GM20000 (cell line): ENCODE measurements at places on chromosomes 2 and 18.

- no peak for DNase-seq
Observed at GRCh38 chr2:241686324-241686649, 328 bp downstream of the DTYMK start.

- DNase-seq, result no peak
Observed at GRCh38 chr2:24580561-24580960, 89.5 kb downstream of the NCOA1 start.

GRCh38 chr2:9690716-9691498 lies 60.1 kb upstream of the YWHAQ start:
- DNase-seq, result no peak

DNA sequence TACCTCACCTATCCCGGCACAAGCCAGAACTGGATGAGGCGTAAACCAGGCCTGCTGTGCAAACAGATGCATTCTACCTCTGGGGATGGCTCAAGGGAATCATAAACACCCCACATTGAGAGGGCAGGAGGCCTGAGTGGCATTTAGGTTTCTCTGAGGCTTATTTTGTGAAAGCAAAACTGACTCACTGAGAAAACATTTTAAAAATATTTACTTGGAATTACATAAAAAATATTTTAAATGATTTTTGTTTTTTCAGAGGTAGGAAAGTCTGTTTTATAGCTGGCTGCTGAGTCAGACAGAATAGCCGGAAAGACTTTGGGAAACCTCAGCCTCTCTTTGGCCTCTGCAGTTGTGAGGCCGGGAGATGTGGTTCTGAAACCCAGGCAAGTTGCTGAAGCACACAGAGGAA lies 244.1 kb downstream of the NCKAP5 start:
- DNase-seq, result no peak

DNA sequence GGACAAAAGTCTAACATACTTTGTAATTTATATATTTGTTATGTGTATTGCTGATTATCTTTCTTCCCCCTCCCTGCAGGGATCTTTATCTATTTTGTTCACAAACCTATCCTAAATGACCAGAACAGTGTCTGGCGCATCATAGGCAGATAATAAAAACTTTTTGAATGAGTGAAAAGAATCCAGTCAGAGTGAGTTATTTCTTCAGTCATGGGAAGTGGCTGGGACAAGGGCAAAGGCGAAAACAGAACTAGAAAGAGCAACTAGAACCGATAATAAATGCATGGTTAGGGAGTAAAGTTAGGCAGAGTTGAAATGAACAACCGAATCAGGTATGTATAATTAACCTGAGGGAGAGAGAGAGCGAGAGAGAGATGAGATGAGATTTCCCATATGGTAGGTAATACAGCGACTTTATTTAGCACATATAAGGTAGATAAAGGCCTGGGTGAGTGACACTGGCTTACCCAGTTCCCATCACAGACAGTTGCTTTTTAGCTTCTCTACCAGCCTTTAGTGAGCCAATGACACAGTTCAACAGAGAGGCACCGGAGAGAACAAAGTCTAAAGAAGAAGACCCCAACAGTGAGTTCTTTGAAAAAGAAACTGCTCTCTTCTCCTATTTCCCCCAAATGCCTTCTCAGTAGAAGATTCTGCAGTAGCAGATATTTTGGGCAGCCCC lies 59.1 kb upstream of the EML4 start:
- DNase-seq, result no peak

DNA sequence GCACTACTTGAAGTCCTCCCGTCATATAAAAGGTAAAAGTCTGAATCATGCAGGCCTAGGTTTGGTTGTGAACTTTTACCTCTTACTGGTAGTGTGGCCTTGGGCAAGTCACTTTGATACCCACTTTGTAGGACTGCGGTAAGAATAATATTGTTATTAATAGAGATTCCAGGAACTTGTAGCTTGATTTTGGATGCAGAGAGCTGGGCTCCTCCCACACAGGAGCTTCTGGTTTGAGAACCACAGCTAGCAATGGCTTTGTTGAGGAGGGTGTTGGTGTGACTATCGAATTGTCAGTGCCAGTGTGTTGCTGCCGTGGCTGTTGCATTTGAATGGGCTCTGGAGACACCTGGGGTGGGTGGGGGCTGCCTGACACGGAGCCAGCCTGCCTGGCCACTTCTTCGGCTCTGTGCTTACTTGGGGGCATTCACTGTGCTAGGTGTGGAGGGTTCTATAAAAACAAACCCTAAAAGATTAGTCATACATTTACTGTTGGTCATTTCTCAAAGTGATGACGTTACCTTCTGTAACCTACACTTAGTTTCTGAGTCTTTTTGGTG lies 38.5 kb downstream of the ASAP2 start:
- no peak for DNase-seq

- no peak for DNase-seq
Observed at GRCh38 chr2:215847056-215847455, 166.3 kb downstream of the MREG start.

- DNase-seq, result peak; percentile 42
Observed at GRCh38 chr18:11981543-11982366, 448 bp downstream of the IMPA2 start.

- no peak for DNase-seq
Observed at GRCh38 chr2:73111073-73112025, 1.4 kb downstream of the RAB11FIP5 start.

GRCh38 chr18:34590503-34590902 lies 119.6 kb upstream of the DTNA start:
- DNase-seq, result no peak

DNA sequence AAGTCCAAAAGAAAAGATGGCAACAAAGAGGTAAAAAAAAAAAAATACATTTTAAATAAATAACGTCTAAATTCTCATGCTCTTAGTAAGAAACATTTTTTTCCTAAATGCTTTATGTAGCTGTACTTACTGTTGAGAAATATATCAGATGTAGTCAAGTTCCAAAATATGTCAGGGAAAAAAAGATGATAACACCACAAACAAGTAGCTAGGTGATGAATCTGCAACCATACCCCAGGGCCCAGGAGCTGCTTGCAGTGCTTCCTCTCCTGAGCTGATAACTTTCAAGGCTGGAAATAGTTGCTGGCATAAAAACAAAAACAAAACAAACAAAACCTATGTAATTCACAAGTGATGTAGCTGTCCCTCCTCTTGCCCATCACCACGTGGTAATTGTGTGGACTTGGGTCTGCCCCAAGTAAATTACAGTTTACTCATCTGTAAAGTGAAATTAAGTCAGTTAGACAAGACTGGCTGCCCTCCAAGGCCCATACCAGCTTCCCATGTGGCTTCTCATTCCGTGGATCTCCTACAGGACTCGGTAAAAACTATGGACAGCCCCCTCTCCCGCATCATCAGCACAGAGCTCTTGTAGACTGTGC lies 82.6 kb downstream of the SP100 start:
- DNase-seq, result no peak

GRCh38 chr2:20428717-20429490 lies 18.0 kb upstream of the RHOB start:
- DNase-seq, result no peak

DNA sequence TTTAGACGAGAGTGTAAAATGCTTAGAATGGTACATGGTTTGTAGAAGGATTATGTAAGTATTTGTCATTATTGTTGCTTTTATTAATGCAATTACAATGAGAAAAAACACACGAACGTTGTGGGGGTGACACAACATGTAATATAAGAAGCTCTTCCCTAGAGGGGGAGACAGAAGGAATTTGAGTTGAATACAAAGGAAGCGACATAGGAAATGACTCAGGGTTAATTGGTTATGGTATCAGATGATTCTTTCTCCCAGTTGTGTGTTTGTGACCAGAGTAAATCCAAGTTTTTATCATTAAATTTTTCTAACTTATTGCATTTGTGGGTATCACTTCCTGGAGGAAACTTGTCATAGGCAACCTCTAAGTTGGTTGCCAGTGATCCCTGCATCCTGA lies 625.6 kb upstream of the CDH2 start:
- no peak for DNase-seq

- DNase-seq, result no peak
Observed at GRCh38 chr2:100753444-100753843, 66.5 kb upstream of the NPAS2 start.

DNA sequence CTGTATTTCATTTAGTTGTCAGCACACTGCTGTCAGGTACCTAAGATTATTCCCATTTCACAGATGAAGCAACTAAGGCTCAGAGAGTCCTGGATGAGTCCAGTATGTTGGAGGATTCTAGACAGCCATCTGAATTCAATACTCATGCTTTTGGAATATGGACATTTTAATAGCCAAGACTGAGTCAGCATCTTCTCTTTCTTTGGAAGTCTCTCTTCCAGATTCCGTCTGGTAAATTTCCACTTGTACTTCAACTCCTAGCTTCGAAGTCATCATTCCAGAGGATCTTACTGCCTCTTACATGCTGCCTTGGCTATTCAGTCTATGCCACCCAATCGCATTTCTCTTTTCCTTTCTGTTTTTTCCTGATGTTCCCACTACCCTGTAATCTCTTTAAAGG lies 40.6 kb downstream of the INSIG2 start:
- DNase-seq, result no peak

DNA sequence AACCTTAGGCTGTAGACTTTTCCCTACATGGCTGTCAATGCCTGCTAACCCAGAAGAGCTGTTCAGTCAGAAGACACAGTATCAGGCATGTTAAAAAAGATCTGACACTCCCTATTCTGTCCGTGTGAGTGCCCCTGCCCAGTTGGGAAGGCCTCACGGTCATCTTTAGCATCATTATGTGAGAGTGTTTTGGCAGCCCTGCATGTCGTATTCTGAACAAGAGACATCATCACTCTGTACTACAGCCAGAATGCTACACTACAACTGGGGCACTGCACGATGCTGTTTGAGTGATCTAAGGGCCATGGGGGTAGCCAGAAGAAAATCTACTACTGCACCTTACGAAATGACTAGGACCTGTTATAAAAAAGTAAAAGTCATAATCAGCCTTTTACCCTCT lies 67.2 kb downstream of the GREB1L start:
- DNase-seq, result no peak

GRCh38 chr2:2762913-2763312 lies 431.8 kb upstream of the MYT1L start:
- no peak for DNase-seq

DNA sequence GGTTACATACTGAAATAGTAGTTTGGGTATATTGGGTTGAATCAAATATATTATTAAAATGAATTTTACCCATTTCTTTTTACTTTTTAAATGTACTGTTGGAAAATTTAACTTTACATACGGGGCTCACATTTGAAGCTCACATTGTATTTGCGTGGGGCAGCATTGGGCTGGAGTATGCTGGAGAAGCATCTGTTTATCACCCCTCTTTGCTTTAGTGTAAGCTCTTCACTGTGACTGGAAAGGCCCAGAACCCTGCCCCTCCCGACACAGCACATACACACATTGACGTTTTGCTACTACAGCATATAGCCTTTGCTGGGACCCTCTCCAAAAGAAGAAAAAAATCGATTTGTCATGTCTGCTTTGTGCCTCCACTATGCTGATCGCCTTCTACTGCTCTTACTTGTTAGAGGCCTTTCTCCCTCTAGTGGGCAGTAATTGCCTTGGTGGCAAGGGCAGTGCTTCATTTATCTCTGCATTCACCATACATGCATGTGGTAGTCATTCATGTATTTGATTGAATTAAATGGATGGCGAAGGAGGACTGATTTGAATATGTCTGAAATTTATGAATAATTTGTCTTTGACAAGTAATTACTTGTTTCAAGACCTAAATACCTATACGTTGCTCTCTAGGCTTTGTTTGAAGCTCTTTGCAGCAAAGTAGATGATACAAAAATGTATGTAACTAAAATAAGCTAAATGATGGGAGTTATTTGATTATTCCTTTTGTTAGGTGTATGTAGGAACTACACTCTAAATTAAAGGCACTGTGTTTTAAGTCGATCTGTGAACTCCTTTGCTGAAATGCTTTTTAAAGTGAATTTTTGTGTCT lies 37.4 kb downstream of the VAPA start:
- DNase-seq, result peak; percentile 20

- no peak for DNase-seq
Observed at GRCh38 chr2:189570570-189571031, 10.0 kb downstream of the SLC40A1 start.

- DNase-seq, result no peak
Observed at GRCh38 chr2:220586980-220587530, 959.6 kb downstream of the SLC4A3 start.

DNA sequence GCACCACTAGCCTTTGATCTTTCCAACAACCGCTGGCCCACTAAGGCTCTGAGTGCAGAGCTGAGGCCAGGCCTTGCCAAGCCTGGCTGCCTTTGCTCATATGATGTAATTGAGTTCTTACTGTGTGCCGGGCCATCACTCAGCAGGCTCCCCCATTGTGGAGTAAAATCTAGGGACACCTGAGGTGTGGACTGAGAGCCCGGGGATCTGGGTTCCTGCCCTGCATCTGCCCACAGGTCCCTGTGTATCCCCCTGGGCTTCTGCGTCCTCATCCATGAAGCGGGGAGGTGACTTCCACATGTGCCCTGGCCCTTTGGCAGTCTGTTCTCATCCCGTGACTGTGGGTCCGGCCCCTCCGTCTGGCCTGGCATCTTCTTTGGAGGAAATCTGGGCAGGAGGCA lies 33.8 kb downstream of the GREB1 start:
- no peak for DNase-seq

- no peak for DNase-seq
Observed at GRCh38 chr2:81389203-81389602, 1084.7 kb upstream of the LRRTM1 start.

GRCh38 chr2:137221797-137222492 lies 456.6 kb downstream of the THSD7B start:
- DNase-seq, result no peak

DNA sequence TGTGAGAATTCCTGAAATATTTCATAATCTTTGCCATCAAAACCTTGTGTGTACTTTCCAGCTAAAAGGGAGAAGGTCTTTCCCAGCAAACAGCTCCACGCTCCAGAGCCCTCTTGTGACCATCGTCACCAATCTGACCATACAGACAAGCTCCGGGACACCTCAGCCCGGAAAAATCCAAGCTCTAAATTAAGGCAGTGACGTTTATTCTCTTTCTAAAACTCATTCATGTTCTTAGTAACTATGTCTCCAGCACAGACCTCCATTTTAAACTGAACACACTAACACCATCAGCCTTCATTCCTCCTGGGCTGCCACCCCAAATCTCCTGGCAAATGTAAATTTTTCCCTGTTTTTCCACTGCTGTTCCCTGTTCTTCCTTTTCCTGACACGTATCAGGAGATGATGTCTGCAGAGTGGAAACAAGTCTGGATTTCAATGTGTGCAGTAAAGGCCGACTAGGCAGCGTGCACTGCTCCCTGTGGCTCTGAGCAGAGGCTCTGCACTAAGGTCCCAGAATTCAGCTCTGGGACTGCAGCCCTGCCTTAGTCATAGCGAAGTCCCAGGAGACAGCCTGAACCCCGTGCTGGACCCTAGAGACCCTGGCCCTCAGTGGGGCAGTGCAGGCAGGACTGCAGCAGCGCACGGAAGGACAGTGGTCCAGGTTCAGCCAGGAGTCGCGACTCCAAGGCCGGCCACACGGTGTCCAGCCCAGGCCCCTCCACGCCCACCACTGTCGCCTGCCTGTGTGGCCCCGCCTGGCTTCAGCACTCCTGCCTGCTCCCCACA lies 452.5 kb upstream of the SALL3 start:
- no peak for DNase-seq

- DNase-seq, result peak; percentile 56
Observed at GRCh38 chr2:221572821-221573429, 821 bp upstream of the EPHA4 start.
